COR-L47 (cell line): ENCODE measurements at places on chromosomes 7 and 10.

DNA sequence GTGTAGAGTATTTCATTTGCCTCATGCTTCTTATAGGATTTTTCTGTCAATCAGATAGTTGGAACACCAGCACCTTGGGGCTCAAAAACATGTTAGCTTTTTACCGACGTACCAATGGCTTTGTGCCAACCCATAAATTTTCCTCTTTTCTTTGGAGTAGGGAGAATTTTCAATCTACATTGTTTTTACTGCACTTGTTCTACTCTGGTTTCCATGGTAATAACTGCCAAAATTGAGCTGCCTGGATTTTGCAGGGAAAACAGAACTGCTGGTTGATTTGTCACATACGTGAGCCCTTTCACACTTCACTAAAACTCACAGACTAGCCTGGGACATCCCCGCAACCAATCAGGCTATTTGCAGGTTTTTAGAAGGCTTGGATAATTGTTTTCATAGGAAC lies 189.7 kb downstream of the ARHGAP21 start:
- no peak for DNase-seq

DNA sequence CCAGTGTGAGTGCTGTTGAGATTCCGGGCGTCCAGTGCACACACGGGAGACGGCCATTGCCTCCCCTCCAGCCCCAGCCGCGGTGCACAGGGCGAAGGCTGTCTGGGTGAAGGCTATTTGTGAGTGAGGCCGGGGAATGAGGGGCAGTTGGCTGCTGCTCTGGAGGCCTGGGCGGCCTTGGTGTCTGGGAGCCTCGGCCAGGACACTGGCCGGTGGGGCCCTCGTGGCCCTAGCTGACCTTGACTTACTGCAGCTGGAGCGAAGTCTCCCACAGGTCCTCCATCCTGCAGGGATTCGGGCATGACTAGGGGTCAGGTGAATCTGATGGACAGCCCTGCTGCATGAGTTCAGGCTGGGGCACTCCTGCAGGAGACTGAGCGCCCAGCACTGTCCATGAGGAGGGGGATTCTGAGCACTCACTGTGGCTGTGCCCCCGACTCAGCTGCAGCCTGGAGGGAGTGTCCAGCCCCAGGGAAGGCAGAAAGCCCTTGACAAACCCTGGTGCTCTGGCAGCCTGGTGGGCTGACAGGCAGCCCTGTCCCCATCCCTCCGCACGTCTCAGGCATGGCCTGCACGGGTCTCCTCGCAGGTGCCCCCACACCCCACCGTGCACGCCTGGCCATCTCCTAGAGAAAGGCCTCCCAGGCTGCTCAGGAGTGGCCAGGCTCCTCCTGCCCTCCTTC lies 52.7 kb upstream of the FAM20C start:
- DNase-seq = no peak

GRCh38 chr10:15860692-15861201 lies 440 bp upstream of the MINDY3 start:
- DNase-seq = no peak

DNA sequence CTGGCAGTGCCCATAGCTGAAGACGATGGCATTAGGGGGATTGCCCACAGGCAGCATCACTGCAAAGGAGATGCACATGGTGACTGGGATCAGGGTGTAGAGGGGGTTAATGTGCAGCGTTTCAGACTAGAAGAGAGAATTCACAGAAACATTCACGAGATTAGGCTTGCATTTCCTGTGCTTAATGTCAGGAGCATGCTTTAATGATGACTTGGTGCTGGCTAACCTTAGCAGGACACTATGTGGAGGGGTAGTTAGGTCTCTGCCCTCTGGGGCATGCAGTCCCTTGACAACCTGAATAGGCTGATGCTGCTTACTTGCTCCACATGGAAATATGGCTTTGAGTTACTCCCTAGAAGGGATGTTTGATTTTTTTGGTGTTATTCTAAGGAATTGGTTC lies 21.8 kb downstream of the STMP1 start:
- DNase-seq = no peak

GRCh38 chr10:84012831-84013458 lies 126.4 kb upstream of the GHITM start:
- no peak for DNase-seq

- DNase-seq = no peak
Measured at GRCh38 chr10:34163075-34163905, 651.8 kb downstream of the PARD3 start.

- DNase-seq = no peak
Measured at GRCh38 chr10:109944613-109945012, 21.3 kb upstream of the XPNPEP1 start.

- no peak for DNase-seq
Measured at GRCh38 chr10:105284476-105285215, 643.6 kb downstream of the SORCS3 start.

GRCh38 chr10:47099474-47099873 lies 188.2 kb downstream of the PTPN20 start:
- DNase-seq = no peak

DNA sequence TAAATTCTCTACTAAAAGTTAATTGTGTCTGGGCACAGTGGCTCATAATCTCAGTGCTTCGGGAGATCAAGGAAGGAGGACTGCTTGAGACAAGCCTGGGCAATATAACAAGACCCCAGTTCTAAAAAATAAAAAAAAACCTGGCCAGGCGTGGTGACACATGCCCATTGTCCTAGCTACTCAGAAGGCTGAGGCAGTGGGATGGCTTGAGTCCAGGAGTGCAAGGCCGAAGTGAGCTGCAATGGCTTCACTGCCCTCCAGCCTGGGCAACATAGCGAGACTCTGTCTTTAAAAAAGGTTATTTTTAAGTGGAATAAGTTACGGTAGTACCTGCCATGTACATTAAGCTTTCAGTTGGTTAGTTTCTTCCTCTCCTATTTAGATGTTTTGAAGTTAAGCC lies 28.9 kb downstream of the CDK14 start:
- DNase-seq = no peak

- DNase-seq = no peak
Measured at GRCh38 chr10:2488446-2489005, 578.8 kb upstream of the PFKP start.

DNA sequence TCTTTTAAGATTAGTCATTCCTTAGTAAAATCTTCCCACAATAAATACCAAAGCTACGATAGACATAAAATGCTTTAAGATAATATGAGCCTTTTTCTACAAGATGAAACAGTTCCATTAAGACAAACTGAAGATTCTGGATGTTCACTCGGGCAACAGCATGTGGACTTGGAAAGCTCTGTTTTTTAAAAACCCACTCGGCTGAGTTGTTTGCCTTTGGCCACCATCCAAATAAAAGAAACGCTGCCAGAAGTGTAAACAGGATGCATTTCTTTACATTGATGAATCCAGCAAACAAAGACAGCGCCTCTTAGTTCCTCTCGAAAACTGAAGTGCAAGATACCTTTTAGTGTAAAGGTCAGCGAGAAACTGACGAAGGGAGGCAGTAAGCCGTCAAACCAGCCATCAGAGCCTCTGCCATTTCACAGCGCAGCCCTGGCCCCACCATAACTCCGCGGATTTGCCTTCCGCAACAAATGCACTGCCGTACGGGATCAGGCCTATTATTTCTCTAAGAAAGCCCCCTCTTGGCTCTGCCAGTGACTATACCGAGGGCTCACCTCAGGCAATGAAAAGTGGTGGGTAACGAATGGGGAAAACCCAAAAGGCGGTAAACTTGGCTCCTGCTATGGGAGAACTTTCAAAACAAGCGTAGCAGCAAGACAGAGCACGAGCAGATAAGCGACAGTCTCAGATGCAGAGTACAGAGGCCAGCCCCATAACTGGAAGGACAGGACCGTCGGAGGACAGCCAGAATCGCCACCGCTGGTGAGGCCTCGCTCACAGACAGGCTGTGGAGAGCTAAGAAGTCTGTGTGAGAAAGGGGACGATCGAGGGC lies 41.4 kb downstream of the GNA12 start:
- DNase-seq = peak; percentile 50

GRCh38 chr7:20021831-20022230 lies 195.4 kb downstream of the MACC1 start:
- DNase-seq = no peak

GRCh38 chr7:46454816-46455215 lies 533.7 kb upstream of the IGFBP3 start:
- no peak for DNase-seq

DNA sequence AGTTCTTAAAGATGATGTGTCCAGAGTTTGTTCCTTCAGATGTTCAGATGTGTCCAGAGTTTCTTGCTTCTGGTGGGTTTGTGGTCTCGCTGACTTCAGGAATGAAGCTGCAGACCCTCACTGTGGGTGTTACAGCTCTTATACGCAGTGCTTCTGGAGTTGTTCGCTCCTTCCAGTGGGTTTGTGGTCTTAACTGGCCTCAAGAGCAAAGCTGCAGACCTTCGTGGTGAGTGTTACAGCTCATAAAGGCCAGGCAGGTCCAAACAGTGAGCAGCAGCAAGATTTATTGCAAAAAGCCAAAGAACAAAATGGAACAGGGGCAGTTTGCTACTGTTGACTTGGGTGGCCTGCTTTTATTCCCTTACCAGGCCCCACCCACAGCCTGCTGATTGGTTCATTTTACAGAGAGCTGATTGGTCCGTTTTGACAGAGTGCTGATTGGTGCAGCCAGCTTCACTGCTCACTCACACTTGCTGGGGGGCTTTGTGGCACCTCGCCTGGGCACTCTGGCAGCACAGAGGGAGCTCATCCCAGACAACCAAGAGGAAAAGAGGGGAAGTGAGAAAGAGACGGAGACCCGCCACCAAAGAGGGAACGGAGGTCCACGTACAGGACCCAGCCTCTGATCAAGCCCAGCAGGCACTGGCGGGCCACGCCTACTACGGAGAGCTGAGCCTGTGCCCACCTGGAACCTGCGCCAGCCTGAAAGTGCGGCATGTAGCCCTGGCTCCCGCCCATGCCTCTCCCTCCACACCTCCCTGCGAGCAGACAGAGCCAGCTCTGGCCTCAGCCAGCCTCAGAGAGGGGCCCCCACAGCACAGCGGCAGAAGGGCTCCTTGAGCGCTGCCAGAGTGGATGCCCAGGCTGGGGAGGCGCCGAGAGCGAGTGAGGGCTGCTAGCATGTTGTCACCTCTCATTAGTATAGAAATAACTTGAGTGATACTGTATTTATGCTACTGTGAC lies 55.8 kb upstream of the SEMA3C start:
- no peak for DNase-seq

GRCh38 chr7:28106321-28106829 lies 74.2 kb downstream of the JAZF1 start:
- peak; percentile 56 for DNase-seq

GRCh38 chr7:123060446-123060845 lies 64.9 kb upstream of the TAS2R16 start:
- DNase-seq = no peak

- peak; percentile 1 for DNase-seq
Measured at GRCh38 chr7:81029511-81029910, 110.7 kb upstream of the SEMA3C start.

DNA sequence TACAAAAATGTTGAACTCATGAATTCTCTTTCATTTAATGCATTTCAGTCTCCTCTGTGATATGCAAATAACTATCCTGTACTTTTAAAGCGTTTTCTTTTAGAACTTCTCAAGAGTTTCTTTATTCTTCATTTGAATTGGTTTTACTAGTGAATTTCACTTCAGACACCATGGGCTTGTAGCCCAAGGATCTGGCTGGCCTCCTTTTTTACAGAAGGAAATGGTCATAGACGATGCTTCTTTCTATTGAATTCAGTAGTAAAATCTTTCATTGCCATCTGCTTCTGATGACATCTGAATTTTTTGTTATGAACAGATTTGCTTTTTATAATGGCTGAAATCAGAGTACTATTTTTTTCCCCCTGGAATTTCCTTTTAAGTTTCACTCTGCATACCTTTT lies 135.2 kb upstream of the ETV1 start:
- no peak for DNase-seq

DNA sequence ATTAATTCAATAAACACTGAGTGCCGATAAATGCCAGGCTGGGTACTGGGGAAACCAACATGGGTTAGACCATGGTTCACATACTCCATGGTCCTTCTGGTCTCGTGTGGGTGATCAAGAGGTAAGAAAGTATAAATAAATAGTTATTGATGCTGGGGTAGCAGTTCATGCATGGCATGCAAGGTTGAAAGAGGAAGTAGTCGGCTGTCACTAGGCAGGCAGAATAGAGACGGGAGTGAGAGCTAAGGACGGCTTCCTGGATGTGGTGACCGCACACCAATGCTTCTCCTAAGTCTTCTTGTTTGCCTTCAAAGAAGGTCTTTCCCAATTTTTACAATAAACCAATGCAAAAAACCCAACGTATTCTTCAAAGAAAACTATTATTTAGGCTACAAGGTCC lies 208.6 kb downstream of the ADAM12 start:
- DNase-seq = no peak

DNA sequence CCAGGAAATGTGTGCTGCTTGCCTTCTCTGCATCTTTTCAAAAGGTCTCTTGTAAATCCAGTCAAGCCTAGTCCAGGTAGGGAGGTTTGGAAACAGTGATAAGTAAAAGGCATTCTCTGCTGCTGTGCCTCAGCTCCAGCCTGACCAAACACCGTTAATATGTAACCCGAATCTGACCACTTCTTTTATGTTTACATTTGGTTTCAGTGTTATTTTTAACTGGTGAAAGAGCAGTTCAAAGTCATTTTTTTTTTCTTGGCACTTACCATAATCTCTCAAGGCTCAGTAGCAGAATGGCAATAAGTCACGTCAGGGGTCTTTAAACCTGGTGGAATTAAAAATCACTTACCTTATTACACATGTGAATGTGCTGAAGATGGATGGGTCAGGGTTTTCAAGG lies 216.8 kb downstream of the PTEN start:
- no peak for DNase-seq

DNA sequence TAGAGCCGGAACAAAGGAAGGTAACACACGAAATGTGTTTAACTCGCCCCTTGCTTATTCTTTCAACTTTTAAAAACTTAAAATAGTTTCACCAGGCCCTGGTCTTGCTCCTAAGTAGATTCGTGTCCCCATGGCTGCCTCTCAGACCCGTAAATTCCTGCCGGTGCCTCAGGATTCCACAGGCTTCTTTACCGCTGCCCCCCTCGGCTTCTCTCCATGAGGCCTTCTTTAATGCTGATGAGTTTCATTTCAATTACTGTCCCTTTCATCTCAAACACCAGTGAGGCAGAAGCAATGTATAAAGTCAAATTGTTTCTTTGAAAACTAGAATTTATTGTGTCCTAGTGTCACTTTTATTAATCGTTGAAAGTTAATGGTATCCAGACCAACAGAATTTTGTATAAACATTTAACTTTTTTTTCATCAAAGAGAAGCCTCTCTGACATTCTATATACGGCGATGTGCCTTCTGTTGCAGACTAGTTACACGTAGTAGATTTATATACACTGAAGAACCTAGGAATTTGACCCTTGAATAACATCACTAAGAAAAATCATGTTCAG lies 225.2 kb downstream of the C7orf25 start:
- no peak for DNase-seq

GRCh38 chr10:63832686-63833085 lies 311.5 kb downstream of the REEP3 start:
- no peak for DNase-seq

DNA sequence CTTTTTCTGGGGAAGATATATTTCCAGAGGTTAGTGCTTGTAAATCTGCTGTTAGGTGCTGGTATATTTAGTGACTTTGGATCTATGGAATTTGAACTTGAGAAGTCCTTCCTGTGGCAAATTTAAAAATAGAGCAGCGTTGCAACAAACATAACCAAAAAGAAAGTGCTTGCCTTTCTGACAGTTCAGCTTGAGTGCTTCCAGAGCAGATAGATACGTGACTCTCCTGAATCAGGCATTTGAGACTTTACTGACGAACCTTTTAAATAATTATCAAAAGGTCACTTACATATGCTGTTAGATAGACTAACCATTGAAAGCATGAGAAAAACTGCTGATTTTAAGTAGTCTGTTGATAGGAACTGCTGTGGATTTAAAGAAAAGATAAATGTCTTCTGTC lies 387.5 kb upstream of the LRRTM3 start:
- DNase-seq = no peak
